ENCODE measurements at places on chromosomes 5 and 9. TPM values are rescaled to one million over a fixed set of nuclear protein-coding genes. Genes with fewer than 3 reads are reported as not detected.

Gene PCDHA5
- total RNA-seq, result 0.24 TPM

Gene PCDHB16
- 5.1 TPM for total RNA-seq

Gene PTPRD
- total RNA-seq, result 92.0 TPM

Gene N4BP3
- total RNA-seq, result 2.0 TPM

Gene CFAP157
- 0.60 TPM for total RNA-seq

Gene SPEF2
- 4.4 TPM for total RNA-seq

Gene CXCL14
- 97.1 TPM for total RNA-seq

Gene ZNF367
- total RNA-seq, result 1.8 TPM

Gene IFNE
- not detected for total RNA-seq

Gene TAF11L3
- total RNA-seq, result not detected

Gene SURF6
- total RNA-seq, result 16.3 TPM

Gene ACTBL2
- not detected for total RNA-seq

Gene SLIT3
- total RNA-seq, result 85.0 TPM

Gene LCN15
- total RNA-seq, result not detected

Gene CDKN2B-AS1
- 1.2 TPM for total RNA-seq

Gene GPX3
- 694 TPM for total RNA-seq

Gene RXFP3
- not detected for total RNA-seq

Gene PCDHA1
- total RNA-seq, result not detected

Gene TNFSF15
- 0.29 TPM for total RNA-seq

Gene PRRX2
- total RNA-seq, result 68.8 TPM

Gene IL13
- total RNA-seq, result not detected

Gene COL27A1
- total RNA-seq, result 36.9 TPM

Gene IL4
- not detected for total RNA-seq

Gene OTP
- total RNA-seq, result not detected

Gene GADD45G
- 4.5 TPM for total RNA-seq

Gene CENPH
- 2.3 TPM for total RNA-seq

Gene OMD
- 43.3 TPM for total RNA-seq

Gene FOXD4L6
- not detected for total RNA-seq

All from aorta (tissue), 5 donors.